ENCODE measurements at places on chromosomes 11 and 22.

- no peak for DNase-seq
Measured at GRCh38 chr11:77441426-77441825, 32.5 kb downstream of the PAK1 start.

DNA sequence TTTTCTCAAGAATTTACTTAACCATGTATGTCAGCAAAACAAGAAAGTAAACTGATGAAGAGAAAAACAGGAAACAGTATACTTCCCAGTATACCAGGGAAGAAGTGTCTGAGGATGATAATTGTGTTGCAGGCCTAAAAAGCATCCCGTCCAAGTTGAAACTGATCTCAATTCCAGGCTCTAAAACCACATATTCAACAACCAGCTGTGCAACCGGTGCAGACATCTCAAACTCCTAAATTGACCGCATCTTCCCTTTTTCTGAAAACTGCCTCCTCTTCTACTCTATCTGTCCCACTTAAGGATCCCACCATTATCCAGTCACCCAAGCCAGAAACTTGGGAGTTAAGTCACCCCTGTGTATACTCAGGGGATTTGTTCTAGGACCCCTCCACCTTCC, 47.2 kb downstream of the CCDC83 start:
- DNase-seq = no peak

GRCh38 chr11:72451831-72452376, 17.6 kb upstream of the CLPB start:
- no peak for DNase-seq

- no peak for DNase-seq
Measured at GRCh38 chr22:44389926-44390612, 77.3 kb upstream of the SHISAL1 start.

- no peak for DNase-seq
Measured at GRCh38 chr22:36162127-36163034, 1.8 kb upstream of the APOL3 start.

- no peak for DNase-seq
Measured at GRCh38 chr11:103436131-103436770, 327.0 kb downstream of the DYNC2H1 start.

- DNase-seq = peak; percentile 57
Measured at GRCh38 chr11:126355324-126355925, at the start of gene ST3GAL4. Gene ST3GAL4, plus strand, starts transcription at chr11:126355686. Its CDS starts 50,470 bp downstream, at chr11:126406156.

- no peak for DNase-seq
Measured at GRCh38 chr11:112392904-112393303, 132.2 kb upstream of the PLET1 start.

- DNase-seq = no peak
Measured at GRCh38 chr22:29936186-29936585, 53.2 kb downstream of the MTMR3 start.

- no peak for DNase-seq
Measured at GRCh38 chr11:121035780-121036179, 11.9 kb downstream of the TBCEL start.
